Fibroblast of lung (primary cell): ENCODE measurements at places on chromosomes 7 and 10.
A peak's percentile ranks its signal among the peaks of the same experiment; 100 is the strongest.

GRCh38 chr10:52437205-52437646, 123.1 kb downstream of the DKK1 start:
- no peak for DNase-seq

- no peak for DNase-seq
Measured at GRCh38 chr10:100864978-100865377, 47.8 kb upstream of the SLF2 start.

GRCh38 chr10:63105225-63106110, 27.7 kb upstream of the NRBF2 start:
- peak; percentile 74 for DNase-seq

DNA sequence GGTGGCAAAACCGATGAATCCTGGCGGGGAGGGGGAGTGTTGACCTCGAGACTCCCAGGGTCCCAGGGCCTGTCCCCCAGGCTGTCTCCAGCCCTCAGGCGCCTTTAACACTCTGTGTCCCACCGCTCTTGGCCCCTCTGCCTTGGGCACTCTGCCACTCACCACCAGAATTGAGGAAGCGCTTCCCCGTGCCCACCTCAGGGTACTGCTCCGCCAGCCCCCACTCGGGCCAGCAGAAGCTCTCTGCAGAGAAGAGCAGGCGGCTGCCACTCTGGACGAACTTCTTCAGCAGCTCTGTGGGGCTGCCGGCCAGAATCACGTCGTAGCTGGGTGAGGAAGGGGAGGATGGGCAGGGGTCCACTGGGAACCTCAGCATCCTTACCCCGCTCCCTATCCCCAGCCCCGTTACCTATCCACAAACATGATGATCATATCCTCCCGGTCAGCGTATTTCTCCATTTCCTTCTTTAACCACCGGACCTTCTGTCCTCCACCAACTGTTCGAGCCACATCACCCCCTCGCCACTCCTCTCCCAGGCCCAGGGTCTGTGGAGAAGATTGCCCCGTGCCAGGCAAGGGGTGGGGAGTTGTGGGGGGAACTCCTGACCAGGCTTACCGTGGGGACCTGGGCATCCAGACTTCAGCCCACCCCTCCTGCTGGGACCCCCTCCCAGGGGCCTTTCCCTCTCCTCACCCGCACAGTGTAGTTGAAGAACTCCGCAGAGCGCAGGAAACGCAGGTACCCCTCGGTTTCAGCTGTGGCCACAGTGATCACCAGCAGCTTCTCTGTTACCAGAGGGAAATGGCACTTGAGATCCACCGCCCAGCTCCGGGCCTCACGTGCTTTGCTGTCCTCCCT, 1.2 kb downstream of the PLOD3 start:
- DNase-seq = no peak

DNA sequence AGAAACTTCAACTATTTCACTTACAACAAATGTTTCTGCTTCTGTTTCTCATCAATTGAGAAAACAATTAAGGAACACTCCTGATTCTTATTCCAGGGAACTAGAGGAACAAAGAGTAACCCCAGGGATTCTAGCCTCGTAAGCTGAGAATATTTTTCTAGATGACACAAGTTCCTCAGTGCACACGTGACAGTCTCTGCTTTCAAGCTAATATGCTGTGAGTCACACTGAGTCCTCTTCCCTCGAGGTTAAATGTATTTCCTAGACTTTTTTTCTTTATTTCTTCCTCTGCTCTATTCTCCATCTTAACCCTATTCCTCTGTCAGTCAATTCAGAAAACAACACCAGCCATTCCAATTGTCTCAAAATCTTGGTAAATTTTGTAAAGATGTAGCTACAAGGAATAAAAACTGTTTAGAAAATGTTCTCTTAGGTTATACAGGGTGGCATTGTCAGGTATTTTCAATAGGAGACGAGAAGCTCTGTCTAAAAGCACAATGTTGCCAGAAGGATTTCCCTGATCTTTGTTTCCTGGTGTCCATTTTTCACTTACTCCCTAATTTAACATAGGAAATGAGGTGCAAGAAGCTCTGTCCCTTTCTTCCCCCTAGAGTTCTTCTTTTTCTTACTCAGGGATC, 5.8 kb upstream of the C1GALT1 start:
- DNase-seq = peak; percentile 89

- DNase-seq = peak; percentile 33
Measured at GRCh38 chr10:79241990-79242619, 105.2 kb upstream of the PPIF start.

GRCh38 chr10:78458983-78459638, 425.4 kb downstream of the RPS24 start:
- peak; percentile 52 for DNase-seq

DNA sequence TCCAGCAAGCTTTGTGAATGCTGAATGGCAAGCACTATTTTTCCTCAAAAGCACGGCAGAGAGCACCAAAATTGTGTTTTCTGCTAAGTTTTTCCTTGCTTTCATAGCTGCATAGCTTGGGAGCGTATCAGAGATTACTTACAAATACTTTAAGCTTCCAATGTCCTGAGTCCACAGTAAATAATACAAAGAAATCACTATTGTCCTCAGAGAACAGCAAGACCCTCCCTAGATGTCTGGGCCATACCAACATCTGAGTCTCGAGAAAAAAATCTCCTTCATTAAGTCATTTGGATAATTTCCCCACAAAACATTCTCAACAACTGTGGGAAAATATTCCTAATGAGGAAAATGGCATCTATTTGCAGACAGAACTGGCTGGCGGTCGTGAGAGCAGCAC, 41.7 kb downstream of the SGMS1 start:
- DNase-seq = no peak

DNA sequence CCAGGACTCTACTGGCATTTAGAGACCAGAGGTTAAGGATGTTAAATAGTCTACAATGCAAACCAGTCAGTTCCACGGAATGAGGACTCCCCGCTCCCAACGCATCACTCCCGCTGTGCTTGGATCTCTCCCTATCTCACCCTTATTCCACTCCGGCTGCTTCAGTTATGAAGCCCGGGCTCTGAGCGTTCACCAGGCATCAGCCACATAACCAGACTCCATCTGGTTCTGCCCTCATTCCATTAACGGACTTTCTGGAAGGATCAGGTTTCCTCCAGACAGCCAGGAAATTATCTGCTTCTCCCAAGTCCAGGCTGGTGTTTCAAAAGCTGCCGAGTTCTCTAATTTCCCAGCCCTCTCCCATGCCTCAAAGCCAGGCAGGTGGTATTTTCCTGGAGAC, 499.3 kb downstream of the GLRX3 start:
- DNase-seq = no peak

- DNase-seq = no peak
Measured at GRCh38 chr7:157607218-157607617, 270.4 kb downstream of the DNAJB6 start.

GRCh38 chr10:66637273-66638036, 288.4 kb upstream of the LRRTM3 start:
- no peak for DNase-seq

DNA sequence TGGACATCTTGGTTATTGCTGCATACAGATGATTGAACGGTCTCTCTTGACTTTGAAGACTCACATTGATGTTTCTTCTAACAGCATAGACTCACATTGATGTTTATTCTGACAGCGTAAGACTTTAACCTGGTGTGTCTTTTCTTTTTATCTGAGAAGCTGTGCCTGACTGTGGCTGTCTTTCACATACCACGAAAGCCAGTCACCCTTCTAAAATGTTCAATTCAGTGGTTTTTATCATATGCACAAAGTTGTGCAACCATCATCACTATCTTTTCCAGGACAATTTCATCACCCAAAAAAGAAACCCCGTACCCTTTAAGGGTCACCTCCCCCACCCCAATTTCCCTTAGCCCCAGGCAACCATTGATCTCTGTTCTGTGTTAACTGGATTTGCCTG, 24.7 kb downstream of the CELF2 start:
- DNase-seq = peak; percentile 5

GRCh38 chr10:111481261-111481826, 404.5 kb downstream of the ADRA2A start:
- peak; percentile 54 for DNase-seq

- DNase-seq = no peak
Measured at GRCh38 chr10:130401860-130402765, 265.9 kb downstream of the GLRX3 start.

DNA sequence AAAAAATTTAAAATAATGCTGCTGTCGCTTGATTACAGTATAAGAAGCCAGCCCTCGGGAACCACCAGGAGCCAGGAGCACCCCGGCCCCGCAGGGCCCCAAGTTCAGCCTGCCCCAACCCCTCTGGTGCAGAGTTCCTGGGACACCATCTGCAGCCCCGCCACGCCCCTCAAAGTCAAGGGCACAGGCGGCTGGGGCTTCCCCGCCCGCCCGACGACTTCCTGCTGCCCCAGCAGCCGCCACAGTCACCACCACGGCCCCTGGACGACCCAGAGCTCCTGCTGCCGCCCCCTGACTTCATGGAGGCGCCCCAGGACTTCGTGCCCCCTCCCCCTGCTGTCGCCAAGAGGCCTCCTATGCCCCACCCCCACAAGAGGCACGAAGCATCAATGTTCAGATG, 103.6 kb upstream of the PDSS1 start:
- DNase-seq = no peak
